ENCODE measurements at places on chromosomes 4 and X.

- DNase-seq, result no peak
Measured at GRCh38 chrX:73214426-73215094, at the start of gene NAP1L2. Gene NAP1L2, minus strand, starts transcription at chrX:73214851. Its CDS starts 359 bp downstream, at chrX:73214492.

DNA sequence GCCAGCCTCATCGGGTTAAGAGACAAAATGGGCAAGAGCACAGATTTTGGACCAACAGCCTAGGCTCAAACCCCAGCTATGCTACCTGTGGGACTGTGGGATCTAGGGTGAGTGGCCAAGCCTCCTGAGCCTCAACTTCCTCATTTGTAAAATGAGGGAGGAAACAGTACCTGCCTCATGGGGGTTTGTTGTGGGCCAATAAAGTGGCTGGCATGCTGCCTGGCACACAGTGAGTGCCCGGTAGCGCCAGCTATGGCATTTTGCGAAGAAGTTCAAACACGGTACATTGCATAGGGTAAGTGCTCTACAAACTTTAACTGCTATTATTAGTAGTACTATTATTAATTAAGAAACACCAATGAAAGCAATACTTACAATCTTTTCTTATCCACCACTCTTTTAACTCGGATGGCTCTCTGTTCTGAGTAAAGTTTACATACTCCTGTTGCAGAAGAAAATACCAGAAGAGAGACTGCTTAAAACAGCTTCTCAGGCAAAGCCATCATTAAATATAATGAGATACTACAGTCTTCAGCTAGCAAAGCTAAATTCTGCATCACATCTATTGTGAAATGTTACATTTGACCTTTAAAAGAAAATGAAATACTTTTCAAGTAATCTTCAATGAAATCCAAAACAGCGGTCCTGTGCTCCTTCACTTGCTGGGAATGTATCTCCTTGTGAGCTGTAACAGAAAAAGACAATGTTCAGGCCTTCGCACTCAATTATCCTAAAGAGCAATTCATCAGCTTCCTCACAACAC is 70.1 kb downstream of the NSG1 start:
- DNase-seq, result no peak

GRCh38 chr4:98744372-98745150 is 86.2 kb upstream of the TSPAN5 start:
- no peak for DNase-seq

DNA sequence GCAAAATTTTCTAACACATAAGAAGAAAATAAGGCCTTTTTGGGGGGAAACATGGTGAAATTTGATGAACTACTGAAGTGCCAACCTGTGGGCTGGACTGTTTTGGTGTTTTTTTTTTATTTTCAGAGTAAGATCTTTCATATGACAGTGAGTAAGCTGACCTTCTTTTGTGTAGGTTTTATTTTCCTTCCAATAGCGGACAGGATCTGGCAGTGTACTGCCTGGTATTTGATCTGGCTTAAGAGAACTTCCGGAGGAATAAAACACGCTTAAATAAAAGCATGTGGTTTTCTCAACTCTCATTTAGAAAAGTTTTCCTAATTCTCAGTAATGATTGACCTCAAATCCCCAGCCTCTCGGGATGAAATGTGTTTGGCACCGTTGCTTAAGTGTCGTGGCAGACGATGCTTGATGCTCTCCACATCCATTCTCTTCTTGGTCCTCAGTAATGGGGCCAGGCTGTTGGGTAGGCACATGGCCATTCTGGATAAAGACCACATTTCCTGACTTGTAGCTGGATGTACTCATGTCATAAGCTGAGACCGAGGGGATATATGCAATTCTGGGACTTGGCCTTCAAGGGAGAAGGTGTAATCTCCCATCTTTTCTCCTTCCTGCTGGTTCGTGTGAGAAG is 65.6 kb upstream of the PDLIM3 start:
- DNase-seq, result no peak

DNA sequence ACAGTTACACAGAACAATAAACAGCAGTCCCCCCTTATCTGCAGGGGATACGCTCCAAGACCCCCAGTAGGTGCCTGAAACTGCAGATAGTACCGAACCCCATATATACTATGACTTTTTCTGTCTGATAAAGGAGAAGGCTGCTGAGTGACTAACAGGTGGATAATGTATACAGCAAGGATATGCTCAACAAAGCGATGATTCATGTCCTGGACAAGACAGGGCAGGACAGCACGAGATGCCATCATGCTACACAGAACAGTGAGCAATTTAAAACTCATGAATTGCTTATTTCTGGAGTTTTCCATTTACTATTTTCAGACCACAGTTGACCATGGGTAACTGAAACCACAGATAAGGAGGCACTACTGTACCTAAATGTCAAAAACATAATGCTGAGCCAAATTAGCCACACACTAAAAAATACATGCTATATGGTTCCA is 76.1 kb downstream of the MANBA start:
- DNase-seq, result no peak

- no peak for DNase-seq
Measured at GRCh38 chr4:106907216-106907615, 128.9 kb downstream of the DKK2 start.

DNA sequence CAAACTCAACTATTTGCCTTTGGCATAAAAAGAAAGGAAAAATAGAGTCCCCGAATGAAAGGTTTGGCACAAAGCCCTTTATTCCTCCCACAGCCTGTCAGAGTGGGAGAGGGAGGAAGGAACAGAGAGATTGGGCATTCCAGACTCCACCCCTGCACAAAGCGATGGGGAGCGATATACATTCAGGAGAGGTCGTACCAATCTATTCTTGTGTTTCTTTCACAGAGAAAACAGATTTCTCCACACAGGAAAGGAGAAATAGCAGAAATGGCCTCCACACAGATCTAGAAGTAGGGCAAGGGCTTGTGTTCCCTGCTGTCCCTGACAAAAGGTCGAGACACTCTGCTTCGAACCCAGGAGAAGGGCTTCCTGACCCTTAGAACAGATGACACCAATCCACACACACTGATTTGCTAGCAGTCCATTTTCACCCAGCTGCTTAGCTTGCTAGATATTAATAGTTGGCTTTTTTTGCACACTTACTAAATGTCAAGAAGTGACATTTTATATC is 197.4 kb downstream of the MAML3 start:
- DNase-seq, result no peak
